Hindlimb muscle (tissue), 1 donor: ENCODE measurements at places on chromosomes 7 and 10. TPM values are rescaled to one million over a fixed set of nuclear protein-coding genes. Genes with fewer than 3 reads are reported as not detected.
A peak's percentile ranks its signal among the peaks of the same experiment; 100 is the strongest.

The GSDME gene
- 8.0 TPM for polyA plus RNA-seq

The KCND2 gene
- polyA plus RNA-seq, result 0.83 TPM

The SPDYE8 gene
- 0.41 TPM for polyA plus RNA-seq

The ANKMY2 gene
- polyA plus RNA-seq, result 22.8 TPM

The EBLN1 gene
- not detected for polyA plus RNA-seq

The ANXA8L1 gene
- 0.18 TPM for polyA plus RNA-seq

The PVRIG gene
- polyA plus RNA-seq, result 10.1 TPM

The TMEM236 gene
- 0.49 TPM for polyA plus RNA-seq

GRCh38 chr10:13767676-13768178 is 181.0 kb downstream of the PRPF18 start:
- DNase-seq, result no peak

GRCh38 chr7:87543623-87544022 is 57.1 kb downstream of the ABCB1 start:
- no peak for DNase-seq

DNA sequence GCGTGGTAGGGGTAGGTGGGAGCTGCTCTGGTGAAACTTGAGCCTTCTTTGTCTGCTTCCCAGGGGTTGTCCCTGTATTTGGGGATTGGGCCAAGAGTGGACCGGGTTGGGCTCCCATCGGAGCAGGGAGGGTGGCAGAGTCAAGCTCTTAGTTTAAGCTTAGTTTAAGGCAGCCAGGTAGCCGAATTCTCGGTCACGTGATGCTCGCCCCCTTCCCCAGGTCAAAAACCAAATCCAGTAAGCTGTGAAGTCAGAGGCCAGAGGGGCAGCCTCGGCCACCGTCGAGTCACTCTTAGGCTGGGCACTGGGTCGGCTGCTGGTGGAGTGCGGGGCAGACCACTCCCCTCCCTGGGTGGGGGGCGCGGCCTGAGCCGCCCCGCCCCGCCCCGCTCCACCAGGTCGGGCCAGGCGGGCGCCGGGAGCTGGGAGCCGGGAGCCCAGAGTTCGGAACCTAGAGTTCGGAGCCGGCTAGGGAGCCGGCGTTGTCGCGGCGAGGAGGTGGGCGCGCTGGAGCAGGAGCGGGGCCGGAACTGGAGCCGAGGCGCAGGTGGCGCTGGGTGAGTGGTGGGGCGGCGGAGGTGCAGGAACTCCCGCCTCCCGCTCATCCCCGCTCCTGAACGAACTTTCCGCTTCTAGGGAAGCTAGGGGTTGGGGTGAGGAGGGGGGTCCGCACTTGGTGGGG is 2.8 kb upstream of the LZTS2 start:
- DNase-seq, result peak; percentile 23

DNA sequence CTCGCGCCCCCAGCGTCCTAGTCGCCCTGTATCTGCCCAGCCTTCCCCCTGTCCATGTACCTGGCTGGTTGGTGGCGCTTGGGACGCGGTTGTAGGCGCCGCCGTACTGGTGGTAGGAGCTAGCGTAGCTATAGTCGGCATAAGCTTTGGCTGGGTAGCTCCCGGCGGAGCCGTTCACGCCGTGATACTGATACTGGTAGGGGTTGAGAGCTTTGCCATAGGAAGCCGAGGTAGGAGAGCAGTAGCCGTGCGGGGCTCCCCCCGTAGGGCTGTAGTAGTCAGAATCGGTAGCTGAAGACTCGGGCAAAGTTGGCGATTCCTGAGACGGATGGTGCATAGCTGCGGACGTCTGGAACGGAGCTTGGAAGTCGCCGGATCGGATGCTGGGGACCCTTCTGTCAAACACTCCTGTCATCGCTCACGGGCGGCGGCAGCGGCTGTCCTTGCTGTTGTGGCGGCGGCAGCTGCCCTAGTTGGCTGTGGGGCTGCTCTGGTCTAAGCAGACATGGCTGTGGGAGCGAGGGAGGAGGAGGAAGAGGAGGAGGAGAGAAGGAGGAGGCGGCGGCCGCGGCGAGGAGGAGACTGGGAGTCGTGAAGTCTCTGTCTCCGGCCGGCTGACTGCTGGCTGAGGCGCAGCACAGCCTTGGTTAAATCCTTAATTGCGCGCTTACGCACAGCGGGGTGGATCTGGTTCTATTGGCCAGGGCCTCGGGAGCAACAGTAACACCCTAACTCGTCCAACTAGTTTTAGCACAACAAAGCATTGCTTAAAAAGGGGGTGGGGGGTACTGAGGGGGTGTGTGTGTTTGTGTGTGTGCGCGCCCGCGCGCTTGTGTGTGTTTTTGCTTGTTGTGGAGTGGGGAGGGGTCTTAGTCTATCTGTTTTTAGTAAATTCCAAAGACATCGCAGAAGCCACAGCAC is at the start of gene DLX5:
Gene DLX5, minus strand, starts transcription at position 623 of the 921 bp plus-strand sequence. Its CDS starts 208 bp downstream, at position 415.
- DNase-seq, result no peak

DNA sequence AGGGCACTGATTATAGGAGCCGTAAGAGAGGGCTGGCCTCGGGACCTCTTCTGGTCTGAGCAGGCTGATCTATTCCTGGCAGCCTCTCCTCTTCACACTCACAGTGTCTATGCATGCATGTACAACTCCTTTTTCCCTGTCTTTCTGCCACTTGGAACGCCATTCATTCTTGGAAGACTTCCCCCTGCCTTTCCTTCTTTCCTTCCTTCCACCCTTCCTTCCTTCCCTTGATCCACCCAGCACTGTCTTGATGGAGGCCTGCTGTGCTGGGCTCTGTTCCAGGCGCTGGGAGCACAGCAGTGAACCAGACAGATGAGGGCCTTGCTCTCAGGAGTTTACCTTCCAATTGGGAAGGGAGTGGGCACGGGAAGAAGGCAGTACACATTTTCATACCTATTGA is 114.8 kb downstream of the SH3PXD2A start:
- peak; percentile 38 for DNase-seq

GRCh38 chr10:123404357-123404756 is 250.2 kb downstream of the BUB3 start:
- DNase-seq, result no peak

GRCh38 chr10:3271354-3272115 is 99.0 kb upstream of the PITRM1 start:
- no peak for DNase-seq

DNA sequence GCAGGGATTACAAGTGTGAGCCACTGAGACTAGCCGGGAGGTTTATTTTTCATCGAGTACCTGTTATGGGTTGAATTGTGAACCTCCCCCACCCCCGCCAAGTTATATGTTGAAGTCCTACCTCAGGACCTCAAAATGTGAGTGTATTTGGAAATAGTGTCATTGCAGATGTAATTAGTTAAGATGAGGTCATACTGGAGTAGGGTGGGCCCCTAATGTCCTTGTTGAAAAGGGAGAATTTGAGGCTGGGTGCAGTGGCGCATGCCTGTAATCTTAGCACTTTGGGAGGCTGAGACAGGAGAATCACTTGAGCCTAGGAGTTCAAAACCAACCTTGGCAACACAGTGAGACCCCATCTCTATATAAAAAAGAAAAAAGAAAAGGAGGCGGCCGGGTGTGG is 10.8 kb upstream of the BAG3 start:
- DNase-seq, result no peak

DNA sequence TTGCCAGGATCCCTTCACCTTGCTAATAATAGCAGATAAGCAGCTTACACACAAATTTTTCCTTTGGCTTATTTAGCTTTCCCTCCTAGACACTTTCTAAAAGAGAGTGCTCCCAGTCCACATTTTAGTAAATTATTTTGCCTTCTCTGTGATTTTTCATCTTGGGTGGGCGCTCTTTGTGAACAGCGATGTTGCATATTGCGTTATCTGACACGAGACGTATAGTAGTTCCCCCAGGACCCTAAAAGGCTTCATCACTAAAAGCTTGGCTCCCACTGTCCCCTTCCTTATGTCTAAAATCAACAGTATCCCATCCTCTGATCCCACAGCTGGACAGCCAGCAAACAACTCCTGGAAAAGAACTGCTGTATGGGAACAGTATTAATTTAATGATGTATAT is 232.9 kb downstream of the DYNC1I1 start:
- no peak for DNase-seq
